Hematopoietic multipotent progenitor cell treated with erythropoietin and hydrocortisone succinate and interleukin-3 and kit ligand, for 15 days (in vitro differentiated cells): ENCODE measurements at places on chromosomes 5 and 9.

DNA sequence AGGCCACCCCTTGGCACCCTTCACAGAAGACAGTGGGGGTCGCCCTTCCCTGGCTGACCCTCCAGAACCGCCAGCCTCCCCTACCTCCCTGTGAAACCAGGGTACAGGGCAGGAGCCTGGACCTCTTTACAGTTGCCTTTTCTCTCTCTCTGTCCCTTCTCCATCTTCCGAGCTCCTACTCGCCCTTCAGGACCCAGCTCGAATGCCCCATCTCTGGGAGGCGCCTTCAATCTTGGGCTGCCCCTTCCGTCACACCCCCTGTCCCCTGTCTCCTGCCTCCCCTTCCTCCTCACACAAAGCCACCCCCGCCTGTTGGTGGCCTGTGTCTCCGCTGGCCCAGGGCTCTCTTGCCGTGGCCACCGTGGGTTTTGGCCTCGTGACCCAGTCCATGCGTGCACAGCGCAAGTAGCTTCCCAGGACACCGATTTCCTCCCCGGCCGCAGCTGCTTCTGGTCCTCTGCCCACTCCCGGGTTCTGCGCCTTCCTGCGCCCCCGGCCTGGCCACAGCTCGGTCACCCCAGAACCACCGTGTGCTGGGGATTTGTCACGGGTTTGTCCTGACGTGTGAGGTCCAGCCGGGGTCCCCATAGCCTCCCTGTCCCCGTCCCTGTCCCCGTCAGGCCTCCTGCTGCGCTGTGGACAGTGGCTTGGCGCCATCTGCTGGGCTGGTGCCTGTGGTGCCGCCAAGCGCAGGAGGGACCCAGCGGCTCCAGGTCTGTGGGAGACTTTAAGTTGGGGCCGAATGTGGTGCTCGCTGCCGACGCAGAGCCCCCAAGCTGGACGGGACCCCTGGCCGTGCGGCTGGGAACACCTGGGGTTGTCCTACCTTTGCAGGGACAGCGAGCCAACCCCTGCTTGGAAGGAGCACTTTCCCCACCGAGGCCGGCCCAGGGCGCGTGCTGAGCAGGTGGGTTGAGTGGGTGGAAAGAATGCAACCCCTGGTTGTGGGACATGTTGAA, 4.0 kb upstream of the TMEM250 start:
- DNase-seq, result peak; percentile 77

DNA sequence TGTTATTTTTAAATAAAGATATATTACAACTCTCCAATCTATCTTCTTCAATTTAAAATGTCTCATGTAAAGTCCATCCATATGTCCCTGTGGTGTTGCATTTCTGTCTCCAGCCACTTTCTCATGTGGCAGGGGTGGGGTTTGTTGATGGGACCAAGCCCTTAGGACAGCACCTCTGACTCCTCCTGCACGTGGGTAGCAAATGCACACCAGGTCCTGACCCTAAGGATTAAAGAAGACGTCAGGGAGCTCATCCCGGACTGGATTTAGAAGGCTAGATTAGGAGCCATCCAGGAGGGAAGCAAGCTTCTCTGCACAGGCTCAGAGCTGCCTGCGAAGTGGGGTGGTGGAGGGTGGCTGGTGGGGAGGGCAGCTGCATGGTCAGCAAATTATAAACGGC, 38.9 kb upstream of the FAM120AOS start:
- DNase-seq, result no peak

GRCh38 chr9:95771556-95772246, 103.8 kb upstream of the ERCC6L2 start:
- DNase-seq, result no peak

DNA sequence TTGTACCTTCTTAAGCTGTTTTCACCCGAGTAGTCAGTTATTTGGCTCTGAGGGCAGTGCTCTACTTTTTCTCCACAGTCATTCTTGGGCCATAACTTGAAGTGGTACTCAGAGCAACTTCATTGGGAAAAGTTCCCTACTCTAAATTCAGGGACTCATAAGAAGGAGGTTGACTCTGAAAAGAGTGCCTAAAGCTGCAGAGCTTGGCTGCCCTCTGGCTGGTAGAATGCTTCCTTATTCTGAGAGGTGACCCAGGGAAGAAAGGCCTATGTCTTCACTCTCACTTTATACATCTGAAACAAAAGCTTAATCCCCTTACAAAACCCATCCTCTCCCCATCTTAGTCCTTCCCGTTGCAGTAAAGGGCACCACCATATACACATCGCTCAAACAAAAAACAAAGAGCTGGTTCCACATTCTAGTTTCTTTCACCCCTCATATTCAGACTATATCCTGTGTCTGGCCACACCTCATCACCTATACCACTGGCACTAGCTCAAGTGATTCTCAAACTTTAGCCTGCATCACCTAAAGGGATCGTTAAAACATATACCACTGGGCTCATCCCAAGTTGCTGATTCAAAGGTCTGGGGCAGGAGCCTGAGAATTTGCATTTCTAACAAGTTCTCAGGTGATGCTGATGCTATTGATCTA, 7.9 kb downstream of the IGIP start:
- DNase-seq, result no peak
